Kidney glomerular epithelial cell (primary cell): ENCODE measurements at places on chromosomes 2 and 18.

DNA sequence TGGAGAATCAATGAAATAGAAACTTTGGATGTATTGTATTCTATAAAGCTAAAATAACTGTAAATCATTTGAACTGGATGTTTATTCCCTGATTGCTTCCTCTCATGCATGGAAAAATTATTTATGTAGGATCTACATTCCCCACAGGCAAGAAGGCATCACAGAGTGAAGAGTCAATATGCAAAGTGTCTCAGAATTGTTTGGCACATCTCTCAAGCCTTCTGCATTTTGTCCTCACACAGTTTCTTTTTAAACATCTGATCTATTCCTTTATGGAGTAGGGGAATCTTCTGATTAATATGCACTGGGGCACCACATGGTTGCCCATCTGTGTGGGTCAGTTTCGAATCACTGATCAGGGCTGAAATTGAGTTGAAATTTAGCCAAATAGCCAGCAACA lies 465.4 kb downstream of the ZNF804A start:
- DNase-seq = no peak

- no peak for DNase-seq
These were observed 57.2 kb upstream of the TACR1 start for GRCh38 chr2:75256485-75256884.

GRCh38 chr18:38369772-38370690 lies 804.4 kb upstream of the CELF4 start:
- peak; percentile 73 for DNase-seq

DNA sequence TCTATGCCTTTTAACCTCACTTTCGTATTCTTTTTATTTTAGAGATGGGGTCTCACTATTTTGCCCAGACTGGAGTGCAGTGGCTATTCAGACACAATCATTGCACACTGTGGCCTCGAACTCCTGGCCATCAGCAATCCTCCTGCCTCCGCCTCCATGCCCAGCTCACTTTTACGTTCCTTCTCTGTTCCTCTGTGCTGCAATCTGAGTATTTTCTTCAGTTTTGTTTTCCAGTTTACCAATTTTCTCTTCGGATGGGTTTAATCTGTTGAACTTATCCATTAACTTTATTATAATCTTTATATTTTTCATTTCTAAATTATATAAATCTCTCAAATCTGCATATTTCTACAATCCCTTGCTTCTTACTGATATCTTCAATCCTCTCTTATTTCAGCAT lies 38.6 kb downstream of the SIGLEC15 start:
- no peak for DNase-seq

DNA sequence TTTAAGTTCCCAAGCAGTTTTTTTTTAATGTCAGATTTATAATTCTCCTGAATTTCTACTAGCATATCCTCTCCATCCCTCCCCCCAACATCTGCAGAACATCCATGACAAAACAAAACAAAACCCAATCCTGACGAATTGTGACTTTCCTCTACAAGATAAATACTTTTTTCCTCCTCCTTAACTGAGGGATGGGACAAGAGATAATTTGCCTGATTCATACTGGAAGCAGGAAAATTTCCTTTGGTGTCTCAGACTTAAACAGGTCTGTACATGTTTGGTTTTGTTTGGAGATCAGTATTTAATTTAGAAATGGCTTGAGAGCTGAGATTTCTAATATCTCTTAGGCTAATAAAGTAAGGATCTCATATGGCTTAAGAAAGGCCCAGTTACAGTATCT lies 2.2 kb downstream of the CAVIN2 start:
- DNase-seq = no peak

- no peak for DNase-seq
These were observed 33.6 kb upstream of the CELF4 start for GRCh38 chr18:37598966-37599896.

DNA sequence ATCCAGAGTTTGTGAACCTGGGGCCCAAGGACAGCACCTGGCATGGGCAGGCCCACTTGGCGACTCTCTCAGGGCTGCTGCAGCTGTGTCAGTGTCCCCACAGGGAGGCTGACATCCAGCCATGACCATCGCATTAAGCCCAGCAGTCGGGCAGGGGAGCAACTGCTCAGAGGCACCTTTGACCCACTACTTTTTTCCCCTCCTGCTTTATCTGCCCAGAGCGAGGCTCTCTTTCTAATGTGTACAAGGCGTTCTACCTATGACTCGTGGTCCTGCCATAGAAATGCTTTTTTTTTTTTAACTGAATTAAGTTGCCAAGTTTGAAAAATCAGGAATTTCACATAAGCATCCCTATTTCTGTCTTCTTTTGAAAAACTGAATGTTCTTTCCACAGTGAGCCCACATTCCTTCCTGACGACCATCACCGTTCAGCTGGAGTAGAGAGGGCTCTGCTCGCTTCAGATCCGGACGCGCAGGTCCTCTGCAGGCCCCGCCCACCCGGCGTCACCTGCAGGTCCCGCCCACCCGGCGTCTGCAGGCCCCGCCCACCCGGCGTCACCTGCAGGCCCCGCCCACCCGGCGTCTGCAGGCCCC lies 403 bp upstream of the CLUL1 start:
- no peak for DNase-seq

DNA sequence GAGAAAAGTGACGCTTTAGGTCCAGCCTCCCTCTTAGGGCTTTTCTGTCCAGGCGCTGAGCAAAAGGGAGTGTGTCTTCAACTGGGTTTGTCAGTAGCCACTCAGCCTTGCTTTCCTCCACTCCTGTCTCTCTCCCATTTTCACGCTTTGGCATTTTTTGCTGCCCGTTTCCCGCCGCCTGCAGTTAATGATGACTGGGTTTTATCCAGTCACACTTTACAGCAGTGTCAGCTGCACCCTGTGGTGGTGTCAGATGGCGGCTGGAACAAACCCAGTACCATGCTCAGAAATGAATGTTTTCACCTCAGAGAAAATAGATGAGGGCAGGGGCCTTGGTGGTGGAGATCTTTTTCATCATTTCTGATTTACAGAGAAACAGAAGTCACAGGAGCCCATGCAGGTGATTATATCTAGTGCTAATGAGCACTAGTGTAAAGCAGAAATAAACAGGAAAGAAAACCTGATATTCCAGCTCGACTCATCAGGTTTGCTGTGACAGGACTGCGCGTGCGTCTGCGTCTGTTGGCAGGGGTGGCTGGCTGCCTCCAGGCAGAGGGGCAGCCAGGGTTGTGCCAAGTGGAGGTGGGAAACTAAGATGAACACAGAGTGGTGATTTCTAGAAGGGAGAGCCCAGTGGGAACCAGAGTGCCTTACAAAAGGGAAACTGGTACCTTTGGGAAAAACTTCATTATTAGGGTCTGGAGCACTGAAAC lies 139.9 kb downstream of the TANC1 start:
- DNase-seq = no peak

- no peak for DNase-seq
These were observed 70.4 kb upstream of the KIDINS220 start for GRCh38 chr2:8907764-8908288.

GRCh38 chr2:36125702-36126101 lies 229.9 kb upstream of the CRIM1 start:
- no peak for DNase-seq

- peak; percentile 87 for DNase-seq
These were observed 11.3 kb downstream of the MALT1 start for GRCh38 chr18:58682429-58683069.

DNA sequence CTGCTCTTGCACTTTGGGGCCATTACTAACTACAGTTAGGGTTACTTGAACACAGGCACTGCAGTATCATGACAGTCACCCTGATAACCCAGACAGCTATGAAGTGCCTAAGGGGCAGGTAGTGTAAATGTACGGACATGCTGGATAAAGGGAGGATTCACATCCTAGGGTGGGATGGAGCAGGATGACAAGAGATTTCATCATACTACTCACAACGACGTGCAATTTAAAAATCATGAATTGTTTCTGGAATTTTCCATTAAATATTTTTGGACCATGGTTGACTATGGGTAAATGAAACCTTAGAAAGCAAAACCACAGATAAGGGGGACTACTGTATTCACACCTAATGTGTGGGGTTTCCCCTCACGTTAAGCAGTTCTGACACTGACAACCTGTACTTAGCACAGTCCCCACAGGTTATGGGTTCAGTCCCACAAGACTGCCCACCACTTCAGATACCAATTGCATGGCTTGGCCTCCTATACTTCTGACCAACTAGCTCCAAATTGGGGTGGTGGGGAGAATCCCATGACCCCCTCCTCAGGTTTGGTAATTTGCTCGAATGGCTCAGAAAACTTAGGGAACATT lies 75.8 kb downstream of the NAT8 start:
- DNase-seq = no peak

DNA sequence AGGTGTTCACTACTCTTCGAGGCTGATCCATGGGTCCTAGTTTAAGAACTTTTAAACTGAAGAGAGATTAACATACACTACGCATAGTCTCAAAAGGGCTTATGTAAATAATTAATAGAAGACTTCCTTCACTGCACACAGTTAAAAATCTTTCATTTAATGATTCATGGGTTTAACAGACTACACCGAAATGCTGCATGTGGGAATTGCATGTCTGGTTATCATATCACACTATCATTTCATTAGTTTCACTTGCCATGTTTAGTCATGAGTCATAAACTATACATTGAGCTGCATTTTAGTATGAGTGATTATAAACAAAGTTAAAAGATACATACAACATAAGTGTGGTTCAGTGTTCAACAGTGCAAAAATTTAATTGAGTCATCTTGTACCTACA lies 31.2 kb downstream of the GLS start:
- peak; percentile 67 for DNase-seq

- no peak for DNase-seq
These were observed 91.6 kb downstream of the ASB1 start for GRCh38 chr2:238518172-238518820.

DNA sequence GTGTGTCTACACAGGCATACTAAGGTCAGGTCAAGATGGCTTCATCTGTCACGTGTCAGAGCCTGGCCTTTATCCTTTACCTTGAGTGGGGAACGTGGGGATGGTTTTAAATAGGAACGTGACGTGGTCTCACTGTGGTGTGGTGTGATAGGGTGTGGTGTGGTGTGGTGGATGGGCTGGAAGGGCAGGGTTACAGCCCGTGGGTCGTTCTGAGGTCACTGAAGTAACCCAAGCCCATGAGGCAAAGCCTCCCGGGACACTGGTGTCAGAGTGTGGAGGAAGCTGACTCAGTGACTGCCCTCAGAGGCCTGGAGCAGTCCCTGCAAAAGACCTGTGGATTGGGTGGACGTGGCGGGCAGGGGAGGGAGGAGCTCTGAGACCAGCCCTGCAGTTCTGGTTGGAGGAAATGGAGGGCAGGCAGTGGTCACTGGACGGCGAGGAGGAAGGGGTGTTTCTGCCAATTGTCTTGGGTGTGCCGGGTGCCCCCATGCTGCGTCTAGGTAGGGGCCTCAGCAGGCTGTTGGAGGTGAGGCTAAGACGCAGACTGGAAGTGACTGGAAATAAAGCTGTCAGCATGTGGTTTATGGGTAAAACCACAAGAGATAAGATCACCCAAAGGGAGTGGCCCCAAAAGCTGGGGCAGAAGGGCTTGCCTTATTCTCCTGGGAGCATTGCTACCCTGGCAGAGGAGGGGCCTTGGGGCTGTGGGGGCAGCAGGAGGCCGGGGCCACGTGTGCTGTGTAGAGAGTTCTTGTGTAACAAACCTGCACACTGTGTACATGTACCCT lies 84.8 kb downstream of the SH3RF3 start:
- DNase-seq = no peak

DNA sequence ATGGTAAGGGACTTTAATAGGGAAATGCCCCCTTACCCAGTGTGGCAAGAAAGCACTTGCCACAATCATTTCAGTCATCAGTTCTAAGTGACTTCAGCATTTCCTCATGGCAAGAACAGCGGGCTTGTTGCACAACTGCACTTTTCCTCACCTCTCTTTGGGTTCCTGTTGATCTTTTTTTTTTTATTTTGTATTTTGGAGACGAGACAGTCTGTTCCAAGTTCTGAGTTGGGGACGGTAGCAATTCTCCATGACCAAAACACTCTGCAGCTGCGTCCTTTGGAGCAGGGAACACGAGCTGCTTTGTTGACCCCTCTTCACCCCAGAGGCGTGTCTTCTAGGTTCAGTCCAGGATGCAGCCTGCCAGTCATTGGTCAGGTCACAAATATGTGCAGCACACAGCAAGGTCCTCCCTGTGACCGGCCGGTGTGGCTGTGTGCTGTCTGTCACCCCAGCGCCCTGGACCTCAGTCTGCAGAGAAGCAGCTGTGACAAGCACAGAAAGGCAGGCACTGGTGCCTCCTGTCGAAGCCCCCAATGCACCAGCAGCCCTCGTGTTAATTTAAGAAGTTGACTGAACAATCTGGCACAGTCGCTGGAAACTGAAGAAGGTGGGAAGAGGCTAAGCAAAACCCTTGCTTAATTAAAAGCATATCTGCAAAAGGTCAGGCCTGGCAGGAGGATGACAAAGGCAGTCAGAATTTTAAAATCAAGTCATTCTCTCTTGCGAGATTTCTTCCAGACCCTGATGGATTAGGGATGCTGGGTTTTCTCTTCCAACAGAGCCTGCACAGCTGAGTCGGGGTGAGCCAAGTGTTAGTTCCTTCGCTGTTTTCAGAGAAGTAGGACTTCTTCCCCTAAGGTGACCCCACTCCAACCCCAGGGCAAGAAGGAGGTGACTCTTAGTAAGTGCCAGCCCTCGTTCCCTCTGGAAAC lies 96.7 kb upstream of the COPS8 start:
- DNase-seq = no peak

DNA sequence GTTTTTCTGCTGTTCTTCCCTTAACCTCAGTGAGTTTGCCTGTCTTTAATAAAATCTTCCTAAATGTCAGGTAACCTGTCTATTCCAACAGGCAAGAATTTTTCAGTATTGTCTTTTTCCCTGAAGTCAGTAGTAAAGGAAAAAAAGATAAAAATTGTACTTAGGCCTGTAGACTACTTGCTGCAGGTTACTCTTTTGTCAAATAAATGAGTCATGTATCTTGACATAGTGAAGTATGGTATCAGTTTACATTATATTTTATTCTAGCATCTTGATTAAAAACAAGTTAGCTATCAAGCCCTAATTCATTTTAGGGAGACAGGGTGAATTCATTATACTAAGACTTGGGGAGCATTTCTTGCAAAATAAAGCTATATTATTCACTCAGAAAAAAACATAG lies 59.8 kb downstream of the ITGA4 start:
- no peak for DNase-seq

DNA sequence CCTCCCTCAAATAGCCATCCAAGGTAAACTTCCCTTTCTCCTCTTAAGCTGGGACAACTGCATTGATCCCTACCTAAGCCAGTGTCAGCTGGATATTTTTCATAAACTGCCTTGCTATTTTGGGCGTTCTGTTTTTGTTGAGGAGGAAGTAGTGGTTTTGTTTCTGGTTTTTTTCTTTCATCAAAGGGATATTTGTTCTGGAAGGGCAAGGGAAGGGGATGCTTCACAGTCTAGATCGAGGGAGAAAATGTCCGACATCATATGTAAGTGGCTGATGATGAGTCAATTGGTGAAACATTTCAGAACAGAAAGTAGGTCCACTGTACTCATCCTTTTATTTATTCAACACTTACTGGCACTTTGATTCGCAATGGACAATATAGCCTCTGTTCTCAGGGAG lies 31.0 kb downstream of the TANC1 start:
- peak; percentile 19 for DNase-seq
